Activated T-cell treated with anti-CD3 and anti-CD28 coated beads for 24 hours (primary cell): ENCODE measurements at places on chromosomes 7 and 10.

GRCh38 chr7:15839416-15840100 is 153.1 kb upstream of the MEOX2 start:
- DNase-seq = no peak

GRCh38 chr10:19788902-19789301 is 27.3 kb upstream of the PLXDC2 start:
- no peak for DNase-seq

DNA sequence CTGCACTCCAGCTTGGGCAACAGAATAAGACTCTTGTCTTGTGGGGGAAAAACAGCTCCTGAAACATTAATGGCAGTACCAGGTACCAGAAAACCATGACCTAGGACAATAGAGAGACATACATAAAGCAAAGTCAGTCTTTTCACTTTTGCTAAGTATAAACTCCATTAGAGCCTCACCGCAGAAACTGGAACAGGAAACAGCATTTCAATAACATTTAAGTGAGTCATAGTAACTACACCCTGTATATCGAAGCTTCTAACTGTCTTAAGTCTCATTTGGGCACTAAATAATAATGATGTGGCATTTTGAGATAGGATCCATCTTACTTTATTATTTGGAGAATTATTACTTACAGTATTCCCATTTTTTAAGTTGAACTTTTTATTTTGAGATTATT is 517.8 kb upstream of the CELF2 start:
- no peak for DNase-seq

DNA sequence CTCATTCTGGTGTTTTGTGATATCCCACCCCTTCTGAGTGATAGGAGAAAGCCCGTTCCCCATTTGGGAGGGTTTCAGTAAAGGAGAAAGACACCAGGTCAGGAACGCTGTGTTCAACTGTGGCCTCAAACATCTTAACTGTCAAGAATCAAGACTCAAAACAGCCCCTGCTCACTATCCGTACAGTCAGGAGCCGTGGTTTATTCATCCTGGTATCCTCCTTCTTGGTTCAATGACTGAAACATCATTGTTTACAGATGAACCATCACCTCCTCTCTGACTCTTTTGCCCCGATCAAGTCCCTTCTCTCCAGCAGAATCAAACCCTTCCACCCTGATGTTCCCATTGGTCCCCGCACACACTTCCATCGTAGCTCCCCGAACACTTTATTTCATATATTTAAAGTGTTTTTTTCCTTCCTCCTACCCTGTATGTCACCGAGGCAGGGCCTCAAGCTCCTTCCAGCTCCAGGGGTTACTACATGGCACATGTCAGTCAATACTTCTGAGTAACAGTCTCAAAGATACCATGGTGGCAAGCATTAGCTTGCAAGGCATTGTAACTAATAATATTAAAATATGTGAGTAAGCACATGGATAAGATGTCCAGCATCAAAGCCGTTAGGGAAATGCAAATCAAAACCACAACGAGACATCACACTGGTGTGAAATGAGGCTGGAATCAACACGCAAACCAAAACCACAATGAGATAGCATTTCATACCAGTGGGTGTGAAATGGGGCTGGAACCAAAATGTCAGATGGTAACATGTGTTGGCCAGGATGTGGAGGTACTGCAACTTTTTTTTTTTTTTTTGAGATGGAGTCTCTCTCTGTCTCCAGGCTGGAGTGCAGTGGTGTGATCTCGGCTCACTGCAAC is 124.7 kb upstream of the C1QL3 start:
- no peak for DNase-seq

DNA sequence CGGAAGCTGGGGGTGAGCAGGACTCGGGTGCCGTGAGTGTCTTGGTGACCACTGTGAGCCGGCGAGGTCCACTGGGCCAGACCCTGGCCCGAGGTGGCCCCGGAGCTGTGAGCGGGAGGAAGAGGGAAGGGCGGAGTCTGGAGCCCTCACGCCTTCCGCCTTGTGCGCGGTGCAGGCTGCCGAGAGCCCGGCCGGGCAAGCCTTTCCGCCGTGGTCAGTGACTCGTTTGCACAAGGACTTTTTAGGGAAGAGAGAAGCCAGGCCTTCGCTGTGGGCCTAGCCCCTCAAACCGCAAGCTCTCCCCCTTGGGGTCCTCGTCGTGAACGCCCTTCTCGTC is 40.9 kb upstream of the ZNF32 start:
- DNase-seq = peak; percentile 31

GRCh38 chr10:71064413-71065118 is 147.8 kb upstream of the UNC5B start:
- no peak for DNase-seq

DNA sequence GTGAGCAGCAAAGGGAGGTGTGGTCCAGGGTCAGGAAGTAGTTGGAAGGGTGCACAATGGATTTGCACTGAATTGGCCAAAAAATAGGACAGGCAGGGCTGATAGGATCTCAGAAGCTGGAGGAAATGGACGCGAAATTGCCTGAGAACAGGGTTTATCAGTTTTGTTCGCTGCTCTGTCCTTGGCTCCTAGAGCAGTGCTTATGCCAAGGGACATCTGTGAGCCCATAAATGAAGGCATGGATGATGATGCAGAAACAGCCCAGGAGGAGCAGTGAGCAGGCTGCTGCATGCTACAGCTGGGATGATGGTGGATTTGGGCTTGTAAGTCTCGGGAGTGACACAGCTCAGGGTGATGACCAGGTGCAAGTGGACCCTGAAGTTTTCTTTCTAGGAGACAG is 204.7 kb downstream of the PRPF18 start:
- no peak for DNase-seq

DNA sequence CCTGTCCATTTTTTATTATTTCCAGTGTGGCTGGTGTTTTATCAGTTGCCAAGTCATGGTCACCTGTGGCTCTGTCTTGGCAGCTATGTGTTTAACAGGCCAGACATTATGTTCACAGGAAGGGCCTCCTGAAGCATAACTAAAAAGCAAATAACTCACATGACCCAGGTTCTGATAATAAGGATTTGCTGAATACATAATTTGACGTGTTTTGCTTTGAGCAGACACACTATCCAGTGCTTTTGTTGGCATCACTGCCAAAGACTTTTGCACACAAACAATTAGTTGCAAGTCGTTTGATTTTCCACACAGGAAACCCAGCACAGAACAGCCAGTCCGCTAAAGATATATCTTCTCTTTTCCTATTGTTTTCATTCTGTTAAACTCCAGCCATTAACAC is 173.6 kb downstream of the ARL4A start:
- DNase-seq = no peak

DNA sequence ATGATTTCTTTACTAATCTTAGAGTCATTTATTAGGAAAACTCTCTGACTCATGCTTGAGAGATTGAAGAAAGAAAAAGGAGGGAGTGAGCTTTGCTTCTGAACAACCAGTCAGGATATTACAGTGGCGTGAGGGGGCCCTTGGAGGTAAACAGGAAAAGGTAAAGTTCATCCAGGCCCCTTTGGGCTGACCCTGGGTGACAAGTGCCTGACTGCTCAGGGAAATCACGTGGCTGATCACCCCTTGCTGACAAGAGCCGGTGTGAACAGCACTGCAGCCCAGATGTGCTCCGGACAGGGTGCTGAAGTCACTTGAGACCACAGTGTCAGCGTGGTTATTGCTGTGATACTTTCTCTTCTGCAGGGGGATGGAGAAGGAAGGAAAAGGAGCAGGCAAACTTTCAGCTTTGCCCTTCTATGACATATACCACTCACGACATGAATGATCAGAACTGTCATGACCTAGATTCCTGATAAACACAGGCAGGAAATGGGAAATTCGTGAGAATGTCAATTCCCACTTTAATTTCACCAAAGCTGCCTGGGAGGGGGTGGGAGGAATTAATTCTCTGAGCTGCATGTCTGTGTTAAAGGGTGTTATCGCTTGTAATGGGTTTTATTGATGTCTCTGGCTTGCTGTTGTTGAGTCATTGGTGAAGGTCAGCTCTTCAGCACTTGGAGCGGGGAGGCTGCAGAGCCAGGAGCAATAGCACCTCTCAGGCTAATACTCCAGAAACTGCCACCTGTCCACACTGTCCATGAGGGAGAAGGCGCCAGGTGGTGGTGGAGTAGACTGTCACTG is 139.8 kb upstream of the AOAH start:
- no peak for DNase-seq

DNA sequence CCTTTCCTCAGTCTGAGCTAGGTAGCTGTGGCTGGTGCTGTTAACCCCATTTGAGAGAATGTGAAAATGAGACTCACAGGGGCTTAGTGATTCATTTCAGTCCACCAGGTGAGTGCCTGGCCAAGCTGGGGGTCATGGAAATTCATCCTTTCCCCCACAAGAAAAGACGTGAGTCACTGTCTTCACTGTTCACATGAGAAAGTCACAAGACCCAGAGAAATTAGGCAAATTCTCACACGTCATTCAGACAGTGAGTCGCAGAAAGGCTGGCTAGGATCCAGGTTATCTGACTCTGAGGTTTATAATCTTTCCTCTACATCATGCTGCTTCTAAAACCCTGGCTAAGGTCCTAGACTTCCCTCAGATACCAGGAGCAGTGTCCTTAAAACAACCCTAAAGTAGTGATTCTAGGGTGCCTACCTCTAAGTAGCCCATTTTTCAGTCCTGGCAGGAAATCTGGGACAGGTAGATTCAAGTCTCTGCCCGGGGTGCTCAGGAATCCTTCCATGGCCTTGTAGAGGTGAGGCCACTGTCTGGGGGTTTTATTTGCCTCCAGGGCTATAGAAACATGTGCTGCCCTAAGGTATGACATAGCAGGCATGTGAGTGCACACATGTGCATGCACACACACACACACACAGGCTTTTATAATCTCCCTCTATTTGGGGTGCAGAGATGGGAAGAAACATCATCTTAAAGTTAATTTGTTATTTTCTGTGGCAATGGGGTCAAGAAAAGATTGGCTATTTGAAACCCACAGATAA is 427.9 kb upstream of the CELF2 start:
- DNase-seq = peak; percentile 10
